ENCODE measurements at places on chromosomes 1 and 21.

DNA sequence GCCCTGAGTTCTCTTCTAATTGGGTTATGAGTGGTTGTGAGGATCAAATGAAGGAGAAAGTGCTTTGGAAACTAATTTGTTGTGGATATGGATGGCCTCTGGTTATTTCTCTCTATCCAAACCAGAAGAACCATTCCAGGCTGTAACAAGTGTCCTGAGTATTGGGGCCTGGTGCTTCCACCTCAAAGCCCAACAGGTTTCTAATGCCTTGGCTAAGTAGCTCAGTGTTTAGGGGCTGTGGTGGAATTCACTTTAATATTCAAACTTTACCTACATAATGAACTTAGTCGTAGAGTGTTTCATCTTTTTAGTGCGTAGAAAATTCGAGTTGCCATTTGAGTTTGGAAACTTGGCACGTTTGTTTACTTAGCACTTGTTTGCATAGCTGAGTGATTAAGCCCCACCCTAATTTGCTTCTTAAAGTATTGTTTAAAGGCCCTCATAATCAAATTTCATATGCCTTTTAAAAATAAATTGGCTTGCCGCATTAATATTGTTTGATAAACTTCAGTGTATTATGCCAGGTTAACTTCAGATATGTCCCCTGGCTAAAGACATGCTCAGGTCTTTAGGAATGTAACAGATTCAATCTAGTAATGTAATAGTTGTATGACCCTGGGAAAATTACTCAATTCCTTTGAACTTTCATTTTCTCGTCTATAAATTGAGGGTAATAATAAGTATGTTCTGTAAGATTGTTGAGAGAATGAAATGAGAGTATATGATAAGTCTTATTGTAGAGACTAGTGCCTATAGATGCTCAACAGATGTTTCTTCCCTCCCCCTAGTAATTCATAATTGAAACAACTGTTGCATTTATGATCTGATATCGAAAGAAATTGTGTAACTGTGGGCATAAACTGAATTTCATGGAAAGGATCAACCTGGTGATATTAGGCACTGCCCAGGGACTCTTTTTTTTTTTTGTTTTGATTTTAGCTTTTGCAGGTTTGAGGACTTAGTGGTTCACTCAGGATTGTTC, 1.6 kb downstream of the AGO4 start:
- DNase-seq: no peak

DNA sequence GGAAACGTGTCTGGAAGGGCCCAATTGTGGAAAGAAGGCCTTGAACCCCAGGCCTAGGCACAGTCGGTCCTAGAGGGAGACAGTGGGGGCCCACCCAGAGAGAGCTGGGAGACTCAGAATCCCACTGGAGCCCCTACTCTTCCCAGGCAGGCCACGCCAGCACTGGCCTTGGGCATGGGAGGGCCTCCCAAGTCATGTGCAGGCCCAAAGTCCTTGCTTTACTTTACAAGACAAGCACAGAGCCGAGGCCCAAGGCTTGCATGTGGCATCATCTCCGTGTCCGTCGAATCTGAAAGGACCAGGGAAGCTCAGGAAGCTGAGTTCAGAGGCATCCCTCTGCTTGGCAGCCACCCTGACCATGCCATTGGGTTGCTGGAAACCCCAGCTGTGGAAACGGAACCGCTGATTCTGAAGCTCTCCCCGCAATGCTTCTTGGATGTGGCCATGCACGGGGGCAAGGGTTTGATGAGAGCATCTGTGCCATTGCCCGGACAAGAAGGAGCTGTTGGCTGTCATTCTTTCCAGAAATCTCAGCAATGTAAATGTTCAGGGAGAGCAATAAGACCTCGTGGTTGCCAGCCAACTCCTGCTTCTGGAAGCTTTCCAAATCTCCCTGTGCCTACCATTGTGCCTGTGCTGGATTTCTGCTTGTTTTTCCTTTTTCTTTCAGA, 32.8 kb downstream of the ABCG1 start:
- DNase-seq: no peak

- DNase-seq: no peak
Observed at GRCh38 chr1:110208916-110209645, 1.0 kb upstream of the KCNC4 start.

DNA sequence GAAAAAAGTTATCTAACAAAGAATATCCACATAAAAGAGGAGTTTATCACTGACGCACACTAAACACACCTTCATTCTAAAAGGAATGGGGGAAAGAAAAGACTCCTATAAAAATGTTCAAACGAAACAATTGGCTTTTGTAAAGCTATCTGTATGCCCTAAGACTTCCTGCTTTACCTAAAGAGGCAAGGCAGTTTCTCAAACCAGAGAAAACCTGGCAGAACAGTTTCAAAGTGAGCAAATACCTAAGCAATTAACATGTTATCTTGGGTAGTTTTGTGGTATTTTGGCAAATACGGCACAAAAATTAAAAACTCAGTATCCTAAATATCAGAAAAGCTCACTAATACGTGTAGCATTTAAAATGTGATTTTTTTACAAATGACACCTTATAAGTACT, 1.9 kb downstream of the PUM1 start:
- DNase-seq: no peak

- DNase-seq: no peak
Observed at GRCh38 chr1:155410931-155411330, 90.2 kb downstream of the RUSC1 start.

GRCh38 chr1:245031041-245031440, 123.7 kb upstream of the KIF26B start:
- no peak for DNase-seq

DNA sequence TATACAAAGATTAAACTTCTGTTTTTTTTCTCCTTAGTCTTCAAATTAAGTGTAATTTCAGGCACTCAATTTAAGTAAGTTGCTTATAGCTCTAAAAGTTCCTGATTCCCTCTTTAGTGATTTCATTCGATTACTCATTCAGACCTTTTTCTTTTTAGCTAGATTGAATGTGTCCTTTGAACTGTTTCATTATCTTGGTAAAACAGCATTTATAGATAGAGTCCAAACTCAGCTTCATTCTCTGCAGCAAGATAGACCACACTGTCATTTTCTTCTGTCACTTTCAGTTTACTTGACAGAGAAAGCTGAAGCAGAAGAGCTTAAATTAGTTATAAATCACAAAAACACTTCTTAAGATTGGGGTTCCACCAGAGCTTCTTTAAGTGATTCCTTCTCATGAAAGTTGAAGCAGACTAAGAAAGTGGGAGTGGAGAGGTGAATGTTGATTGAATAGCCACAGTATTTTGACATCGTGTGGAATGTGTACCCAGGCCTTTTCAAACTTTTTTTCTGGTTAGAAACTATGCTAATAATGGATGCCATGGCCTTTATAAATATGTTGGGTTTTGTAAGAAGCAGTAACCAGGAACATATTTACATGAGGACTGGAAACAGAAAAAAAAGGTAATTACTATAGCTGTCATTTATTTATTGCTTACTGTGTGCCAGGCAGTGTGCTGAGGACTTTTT, 52.2 kb downstream of the ZBTB40 start:
- DNase-seq: no peak

DNA sequence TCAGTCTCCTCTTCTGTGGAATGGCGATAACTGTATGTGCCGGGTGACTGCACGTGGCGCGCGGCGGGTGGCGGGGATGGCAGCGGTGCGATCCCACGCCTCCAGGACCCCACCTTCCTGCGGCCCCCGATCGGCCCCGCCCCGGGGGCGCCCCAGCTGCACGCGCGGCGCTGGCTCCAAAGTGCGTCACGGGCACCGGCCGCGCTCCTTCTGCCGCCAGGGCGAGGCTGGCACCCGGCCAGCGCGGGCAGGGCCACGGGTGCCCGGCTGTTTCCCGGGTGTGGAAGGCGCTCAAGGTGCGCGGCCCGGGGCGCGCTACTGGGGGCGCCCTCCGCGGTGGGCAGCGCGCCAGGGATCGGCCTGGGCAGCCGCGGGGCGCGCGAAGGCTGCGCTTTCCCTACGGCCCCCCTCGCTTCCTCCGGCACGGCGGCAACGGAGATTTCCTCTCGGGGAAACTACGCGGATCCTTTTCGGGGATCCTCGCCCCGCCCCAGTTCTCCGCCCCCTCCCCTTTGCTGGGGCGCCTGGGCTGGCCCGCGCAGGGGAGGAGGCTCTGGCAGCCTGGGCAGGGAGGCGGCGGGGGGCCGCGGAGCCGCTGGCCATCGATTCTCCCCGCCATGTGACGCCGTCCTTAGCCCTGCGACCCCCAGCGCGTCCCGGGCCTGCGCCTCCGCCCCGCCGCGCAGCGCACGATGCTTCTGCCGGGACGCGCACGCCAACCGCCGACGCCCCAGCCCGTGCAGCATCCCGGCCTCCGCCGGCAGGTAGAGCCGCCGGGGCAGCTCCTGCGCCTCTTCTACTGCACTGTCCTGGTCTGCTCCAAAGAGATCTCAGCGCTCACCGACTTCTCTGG, at the start of gene EVA1C:
Gene EVA1C (plus strand): TSS at position 545 of the 853 bp plus-strand sequence. CDS start 148 bp downstream, at position 693.
- peak; percentile 53 for DNase-seq

DNA sequence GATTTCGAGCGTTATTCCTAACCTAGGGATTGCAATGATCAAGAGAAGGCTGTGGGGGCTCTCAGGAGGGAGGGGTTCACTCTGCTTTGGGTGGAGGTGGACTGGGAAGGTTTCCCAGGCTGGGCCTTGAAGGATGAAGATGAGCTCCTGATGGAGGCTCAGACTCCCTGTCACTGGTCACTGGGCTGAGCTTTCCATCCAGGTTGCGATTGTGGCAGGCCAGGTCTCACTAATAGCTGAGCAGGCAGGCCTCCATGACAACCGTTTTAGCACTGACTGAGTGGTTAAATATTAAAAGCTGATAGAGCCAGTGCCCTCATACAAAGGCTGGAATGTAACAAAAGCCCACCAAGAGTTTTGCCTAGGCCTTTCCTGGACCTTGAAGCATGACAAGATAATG, 36.2 kb upstream of the EFCAB14 start:
- DNase-seq: no peak

DNA sequence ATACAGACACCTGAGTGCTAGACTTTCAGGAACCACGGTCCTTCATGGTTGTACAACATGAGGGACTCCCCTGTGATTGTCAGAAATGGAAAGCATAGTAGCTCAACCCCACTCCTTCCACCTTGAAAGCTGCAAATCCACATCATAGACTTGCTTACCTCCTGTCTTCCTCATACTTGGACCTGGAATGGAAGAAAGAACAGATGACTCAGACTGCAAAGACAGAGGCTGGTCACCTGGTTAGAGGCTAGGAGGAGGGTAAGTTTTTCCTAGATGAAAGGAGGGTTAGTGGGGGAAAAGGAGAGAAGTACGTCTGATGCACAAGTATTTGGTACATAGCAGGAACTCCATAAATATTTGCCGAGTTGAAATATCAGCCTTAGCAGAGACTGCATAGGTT, 37.2 kb downstream of the LRRC71 start:
- no peak for DNase-seq

DNA sequence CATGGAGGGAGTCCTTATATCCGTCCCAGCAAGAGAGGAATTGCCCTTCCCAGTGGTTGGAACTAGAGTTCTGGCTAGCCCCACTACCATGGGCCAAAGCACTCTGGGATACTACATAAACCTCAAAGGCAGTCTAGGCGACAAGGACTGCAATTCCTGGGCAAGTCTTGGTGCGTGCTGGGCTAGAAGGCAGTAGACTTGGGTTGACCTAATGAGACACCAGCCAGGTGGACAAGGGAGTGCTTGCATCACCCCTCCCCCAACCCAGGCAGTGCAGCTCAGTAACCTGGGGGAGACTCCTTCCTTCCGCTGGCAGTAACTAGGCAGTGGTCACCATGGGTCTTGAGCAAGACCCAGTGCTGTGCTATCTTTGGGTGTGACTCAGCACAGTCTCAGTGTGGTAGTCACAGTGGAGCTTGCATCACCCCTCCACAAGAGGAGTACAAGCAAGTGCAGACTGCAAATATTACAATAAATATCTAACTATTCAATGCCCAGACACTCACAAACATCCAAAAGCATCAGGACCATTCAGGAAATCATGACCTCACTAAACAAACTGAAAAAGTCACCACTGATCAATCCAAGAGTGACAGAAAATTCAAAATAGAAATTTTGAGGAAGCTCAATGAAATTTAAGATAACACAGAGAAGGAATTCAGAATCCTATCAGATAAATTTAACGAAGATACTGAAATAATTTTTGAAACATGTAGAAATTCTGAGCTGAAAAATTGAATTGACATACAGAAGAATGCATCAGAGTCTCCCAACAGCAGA, 84.7 kb upstream of the LYPLAL1 start:
- DNase-seq: no peak

GRCh38 chr1:232883992-232884661, 66.3 kb upstream of the NTPCR start:
- no peak for DNase-seq

DNA sequence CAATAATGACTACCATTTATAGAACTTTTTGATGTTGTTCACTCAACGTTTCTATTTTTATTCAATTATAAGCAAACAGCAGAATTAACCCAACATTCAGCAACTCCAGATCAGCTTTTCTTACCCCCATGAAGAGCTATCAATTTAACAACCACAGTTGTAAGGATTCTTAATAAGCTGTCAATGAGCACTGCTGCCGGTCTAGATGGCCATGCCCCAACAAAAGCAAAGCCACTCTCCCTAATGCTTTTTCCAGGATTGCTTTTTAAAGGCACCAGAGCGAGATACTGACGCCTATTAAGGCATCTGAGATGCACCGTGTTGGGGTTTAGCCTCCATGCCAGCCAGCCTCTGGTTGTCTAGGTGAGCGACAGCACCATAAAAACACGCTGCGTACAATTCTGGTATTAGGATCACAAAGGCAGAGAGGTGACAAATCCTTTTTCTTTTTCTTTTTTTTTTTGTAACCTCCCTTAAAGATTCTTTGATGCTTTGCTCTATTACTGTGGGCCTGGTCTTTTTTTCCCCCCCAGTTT, 39.5 kb downstream of the PTPRC start:
- no peak for DNase-seq

GRCh38 chr21:32914424-32915039, 111.2 kb upstream of the OLIG2 start:
- no peak for DNase-seq

DNA sequence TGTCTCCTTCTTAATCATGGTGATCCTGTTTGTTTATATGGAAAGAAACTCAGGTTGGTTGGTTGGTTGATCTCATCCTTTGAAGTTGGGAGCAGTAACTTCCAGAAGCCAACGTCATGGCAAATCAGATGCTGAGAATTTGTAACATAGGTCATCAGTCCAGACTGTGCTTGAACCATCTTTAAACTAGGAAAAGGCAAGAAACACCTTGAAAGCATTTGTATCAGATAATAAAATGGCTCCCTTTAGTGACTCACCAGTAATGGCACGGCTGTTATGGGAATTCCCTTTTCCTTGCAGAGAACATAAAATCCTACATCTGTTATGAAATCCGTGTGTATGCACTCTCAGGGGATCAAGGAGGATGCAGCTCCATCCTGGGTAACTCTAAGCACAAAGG, 58.1 kb downstream of the SERBP1 start:
- no peak for DNase-seq

- DNase-seq: peak; percentile 15
Observed at GRCh38 chr1:224168859-224169380, 14.1 kb upstream of the DEGS1 start.

GRCh38 chr1:44040418-44040817, 9.2 kb upstream of the SLC6A9 start:
- no peak for DNase-seq

DNA sequence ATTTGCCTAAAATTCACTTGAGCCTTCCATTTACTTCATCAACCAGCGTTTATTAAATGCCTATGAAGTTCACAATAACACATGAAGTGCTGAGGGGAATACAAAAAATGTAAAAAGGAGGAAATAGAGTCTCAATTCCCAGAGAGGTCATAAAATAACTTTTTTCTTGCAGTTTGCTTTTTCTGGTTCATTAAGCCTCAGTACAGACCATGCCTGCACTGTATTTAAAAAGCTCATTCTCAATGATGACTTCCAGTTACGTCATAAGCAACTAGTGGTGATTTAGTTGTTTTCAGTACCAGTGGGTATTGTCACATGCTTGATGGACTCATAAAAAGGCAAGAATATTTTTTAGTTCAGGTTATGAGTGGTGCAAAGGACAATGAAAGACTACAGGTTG, 160.1 kb upstream of the UBE2U start:
- no peak for DNase-seq

Data from activated CD4-positive, alpha-beta T cell treated with anti-CD3 and anti-CD28 coated beads for 24 hours (primary cell).